ENCODE measurements at places on chromosomes 1 and 21.

DNA sequence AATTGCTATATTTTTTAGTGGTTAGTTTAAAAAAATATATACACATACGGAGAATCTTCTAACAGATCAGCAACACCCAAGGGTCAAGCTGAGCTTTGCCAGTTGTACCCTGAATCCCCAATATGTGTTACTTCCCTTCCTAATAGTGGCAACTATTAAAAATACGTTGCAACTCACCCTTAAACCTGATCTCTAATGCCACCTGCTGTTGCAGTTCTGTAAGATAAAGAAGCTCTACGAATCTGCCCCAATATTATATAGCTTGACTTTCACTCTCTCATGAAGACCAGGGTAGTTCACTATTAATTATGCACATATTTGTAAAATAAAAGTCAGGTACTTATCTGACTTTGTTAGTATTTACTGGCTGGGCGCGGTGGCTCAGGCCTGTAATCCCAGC is 58.4 kb downstream of the ASH1L start:
- DNase-seq = peak; percentile 53

DNA sequence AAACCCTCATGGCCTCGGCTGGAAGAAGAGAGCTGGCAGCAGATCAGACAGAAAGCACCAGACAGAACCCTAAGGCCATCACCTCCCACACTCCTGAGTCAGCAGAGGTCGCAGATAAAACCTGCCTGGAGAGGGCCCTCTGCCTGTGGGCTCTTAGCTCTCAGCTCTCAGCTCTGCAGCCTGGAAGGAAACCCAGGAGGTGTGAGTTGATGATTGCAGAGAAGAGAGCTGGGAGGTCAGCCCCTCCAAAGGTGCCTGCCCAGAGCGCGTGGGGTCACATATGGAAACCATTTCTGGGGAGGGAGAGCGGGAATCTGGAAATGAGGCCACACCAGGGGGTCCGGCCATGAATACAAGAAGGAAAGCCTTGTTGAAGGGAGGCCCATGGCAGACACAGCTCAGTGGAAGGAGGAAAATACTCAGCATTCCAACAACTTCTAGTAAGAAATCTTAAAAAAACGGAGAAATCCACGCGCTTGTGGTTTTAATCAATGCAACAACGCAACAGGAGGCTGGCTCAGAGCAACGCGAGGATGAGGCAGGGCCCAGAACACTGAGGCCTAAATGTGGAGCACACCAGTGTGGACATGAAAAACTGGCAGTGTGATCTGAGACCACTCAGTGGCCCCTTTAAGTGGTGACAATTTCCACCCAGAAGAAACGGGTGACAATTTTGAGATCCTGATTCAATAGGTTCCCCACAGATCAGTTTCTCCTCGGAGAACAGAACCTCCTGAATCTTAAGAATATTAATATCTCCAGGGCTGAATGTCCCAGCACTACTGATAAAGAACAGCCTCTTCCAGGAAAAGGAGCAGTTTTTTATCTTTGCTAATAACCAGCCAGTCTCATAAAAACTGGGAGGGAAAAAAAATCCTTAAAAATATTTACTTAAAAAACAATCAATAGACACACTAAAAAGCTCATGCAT is 45.7 kb downstream of the PSMG1 start:
- DNase-seq = peak; percentile 6

- DNase-seq = no peak
Measured at GRCh38 chr1:230668227-230668626, 25.9 kb downstream of the COG2 start.

DNA sequence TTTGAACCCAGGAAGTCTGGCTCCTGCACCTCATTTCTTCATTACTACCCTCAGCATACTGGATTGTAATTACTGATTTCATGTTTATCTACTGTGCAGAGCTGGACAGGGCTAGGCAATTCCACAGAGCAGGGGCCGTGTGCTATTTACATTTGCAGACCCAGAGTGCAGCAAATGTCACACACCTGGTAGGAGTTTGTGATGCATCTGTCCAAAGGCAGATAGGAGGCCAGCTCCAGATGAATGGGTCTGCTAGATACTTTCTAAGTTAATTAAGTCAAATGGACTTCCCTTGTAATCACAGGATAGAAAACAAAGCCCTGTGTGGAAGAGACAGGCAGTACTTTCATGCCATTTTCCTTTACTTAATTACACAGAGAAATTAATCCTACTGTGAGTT is 46.2 kb downstream of the PGBD5 start:
- DNase-seq = no peak
